Fibroblast of skin of abdomen (primary cell): ENCODE measurements at places on chromosomes 3 and 15.
A peak's percentile ranks its signal among the peaks of the same experiment; 100 is the strongest.

DNA sequence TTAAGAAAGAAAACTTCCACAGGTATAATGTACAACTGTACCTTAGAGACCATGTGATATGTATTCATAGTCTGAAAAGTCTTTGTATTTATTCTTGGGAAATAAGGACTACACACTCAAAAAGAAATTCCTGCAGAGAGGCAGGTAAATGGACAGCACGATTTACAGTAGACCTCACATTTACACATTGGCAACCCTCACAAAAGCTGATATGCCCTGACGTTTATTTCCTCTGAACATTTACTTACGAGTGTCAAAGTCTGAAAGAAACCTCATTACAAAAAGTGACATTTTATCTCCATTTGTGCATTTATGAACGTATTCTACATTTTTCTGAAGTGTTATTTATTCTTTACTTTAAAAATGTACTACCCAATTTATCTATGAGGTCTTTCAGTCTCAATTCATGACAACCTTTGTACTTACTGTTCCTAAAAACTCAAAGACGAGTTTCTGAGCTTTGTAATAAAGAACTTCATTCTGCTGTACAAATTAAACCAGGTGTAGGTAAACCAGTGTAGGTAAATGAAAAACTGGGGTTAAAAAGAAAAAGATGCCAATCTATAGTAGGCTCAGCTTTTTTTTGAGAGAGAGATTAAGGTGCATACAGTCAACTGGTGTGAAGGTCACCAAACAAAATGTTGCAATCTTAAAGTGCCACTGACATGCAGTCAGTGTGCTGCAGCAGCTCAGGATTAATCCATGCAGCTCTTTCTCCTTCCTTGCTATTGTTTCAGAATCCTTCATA lies 44.3 kb downstream of the THRB start:
- DNase-seq, result no peak

DNA sequence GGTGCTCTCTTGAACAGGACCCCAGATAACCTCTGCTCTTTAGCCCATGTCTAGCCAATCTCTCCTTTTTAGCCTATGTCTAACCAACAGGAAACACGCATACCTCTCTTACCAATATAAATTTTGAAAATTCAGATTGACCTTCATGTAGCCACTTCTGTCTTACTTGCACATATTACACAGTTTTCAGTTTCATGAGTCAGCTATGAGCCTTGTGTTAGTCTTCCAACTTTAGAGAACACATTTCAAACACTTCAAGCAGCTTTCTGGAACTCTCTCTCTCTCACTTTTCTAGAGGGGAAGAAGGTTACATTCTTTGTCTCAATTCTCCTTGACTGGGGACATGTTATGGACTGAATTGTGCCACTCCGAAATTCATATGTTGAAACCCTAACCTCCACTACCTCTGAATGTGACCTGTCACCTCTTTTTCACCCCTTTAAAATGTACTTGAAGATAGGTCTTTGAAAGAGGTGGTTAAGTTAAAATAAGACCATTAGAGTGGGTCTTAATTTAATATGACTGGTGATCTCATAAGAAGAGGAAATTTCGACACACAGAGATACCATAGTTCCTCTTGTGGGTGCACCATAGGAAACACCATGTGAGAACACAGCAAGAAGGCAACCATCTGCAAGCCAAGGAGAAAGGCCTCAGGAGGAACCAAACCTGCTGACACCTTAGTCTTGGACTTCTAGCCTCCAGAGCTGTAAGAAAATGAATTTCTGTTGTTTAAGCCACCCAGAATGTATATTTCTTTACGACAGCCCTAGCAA lies 480.3 kb upstream of the ALCAM start:
- DNase-seq, result peak; percentile 37

DNA sequence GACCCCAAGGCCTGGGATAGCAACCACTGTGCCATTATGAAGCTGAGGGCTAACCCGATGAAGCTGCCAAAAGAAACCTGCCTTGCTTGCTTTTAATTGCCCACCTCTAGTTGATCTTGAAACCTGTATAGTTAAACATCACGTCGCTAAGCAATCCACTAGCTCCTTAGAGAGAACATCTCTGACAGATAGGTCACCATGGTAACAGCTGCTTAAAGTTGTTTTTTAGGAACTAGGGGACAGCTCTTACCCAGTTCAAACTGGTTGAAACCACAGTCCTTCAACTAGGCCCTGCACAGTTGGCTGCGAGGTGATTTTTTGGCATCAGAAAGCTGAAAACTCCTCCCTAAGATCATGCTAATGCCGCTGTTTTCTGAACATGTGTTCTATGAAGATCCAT lies 135.7 kb downstream of the EBLN2 start:
- DNase-seq, result no peak

- DNase-seq, result peak; percentile 74
Measured at GRCh38 chr3:169227911-169228310, 435.6 kb downstream of the MECOM start.

- no peak for DNase-seq
Measured at GRCh38 chr3:68880632-68881031, 51.7 kb downstream of the TAFA4 start.

DNA sequence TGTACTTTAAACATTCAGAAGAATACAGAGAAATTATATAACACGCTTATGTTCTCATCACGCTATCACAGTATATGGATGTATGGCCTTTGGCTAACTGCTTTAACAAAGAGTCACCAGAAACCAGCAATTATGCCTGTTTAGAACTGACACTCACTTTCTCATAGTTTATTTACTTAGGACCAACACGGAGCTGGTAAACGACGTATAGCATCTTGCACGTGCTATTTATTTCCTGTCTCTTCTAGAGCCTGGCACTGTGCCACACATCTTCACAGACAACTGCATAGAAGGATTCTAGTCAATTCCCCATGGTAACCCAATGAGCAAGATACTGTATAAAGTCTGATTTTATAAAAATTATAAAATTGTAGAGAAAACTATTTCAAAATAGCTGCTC lies 43.6 kb downstream of the TBC1D2B start:
- peak; percentile 34 for DNase-seq

DNA sequence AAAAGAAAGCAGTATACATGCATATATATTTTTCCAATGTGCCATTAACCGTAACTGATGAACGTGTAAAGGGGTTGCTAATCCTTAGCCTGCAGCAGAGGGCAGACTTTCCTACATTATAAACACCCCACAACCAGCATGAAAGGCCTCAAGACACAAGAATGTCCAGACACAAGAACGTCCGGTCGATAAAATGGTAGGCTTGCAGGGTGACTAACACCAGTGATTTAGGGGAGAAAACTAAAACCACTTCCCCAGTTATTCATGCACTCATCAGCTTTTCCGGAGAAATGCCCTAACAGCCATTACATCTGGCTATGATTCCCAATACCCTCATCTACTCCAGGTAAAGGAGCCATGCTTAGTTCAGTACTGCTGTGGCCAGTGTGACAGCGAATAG lies 57.4 kb downstream of the LRTM1 start:
- peak; percentile 98 for DNase-seq
